ENCODE measurements at places on chromosomes 4 and X.

- DNase-seq, result no peak
These were observed 18.9 kb upstream of the SH3KBP1 start for GRCh38 chrX:19906293-19906692.

- DNase-seq, result no peak
These were observed 74.6 kb upstream of the NALF2 start for GRCh38 chrX:69429339-69430015.

DNA sequence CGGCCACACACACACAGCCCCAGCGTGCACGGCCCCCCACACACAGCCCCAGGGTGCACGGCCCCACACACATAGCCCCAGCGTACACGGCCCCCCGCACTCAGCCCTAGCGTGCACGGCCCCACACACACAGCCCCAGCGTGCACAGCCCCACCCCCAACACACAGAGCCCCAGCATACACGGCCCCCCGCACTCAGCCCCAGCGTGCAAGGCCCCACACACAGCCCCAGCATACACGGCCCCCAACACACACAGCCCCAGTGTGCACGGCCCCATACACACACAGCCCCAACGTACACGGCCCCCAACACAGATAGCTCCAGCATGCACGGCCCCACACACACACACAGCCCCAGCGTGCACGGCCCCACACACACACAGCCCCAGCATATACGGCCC is 17.6 kb downstream of the GAK start:
- no peak for DNase-seq

DNA sequence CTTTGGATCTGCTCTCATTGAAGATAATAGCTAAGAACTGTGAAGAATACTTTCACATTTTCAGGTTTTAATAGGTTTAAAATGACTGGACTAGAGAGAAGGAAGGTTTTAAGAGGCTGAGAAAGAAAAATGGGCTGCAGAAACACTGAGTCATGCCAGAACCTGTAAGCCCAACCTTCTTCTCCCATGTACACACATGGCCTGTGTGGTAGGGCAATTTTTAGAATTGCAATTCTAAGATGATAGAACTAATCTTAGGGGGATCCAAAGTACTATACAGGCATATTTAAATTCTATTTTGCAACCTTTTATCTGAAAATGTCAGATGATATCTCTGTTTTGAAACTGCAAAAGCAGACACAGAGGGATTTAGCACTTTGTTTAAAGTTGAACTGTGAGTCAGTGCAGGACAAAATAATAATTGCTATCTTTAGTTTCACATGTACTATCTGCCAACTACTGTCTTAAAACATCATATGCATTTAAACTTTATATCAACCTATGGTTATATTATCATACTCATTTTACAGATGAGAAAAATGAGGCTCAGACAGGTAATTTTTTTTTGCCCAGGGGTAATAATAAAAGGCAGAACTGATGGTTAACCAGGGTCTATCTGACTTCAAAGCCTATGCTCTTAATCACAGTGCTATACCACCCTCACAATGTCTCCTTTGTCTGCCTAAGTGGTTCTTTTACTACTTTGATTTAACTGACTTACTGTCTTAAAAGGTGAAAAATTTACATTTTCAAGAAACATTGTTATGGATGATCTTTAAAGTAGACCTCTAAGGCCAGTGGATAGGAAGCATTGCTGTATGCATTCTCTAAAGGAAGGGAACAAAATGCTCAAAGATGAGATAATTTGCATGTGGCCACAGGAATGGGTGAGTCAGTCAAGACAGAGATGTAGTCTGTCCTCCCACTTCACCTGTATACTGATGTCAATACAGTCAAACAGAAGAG is 4.3 kb downstream of the TMPRSS11E start:
- no peak for DNase-seq

DNA sequence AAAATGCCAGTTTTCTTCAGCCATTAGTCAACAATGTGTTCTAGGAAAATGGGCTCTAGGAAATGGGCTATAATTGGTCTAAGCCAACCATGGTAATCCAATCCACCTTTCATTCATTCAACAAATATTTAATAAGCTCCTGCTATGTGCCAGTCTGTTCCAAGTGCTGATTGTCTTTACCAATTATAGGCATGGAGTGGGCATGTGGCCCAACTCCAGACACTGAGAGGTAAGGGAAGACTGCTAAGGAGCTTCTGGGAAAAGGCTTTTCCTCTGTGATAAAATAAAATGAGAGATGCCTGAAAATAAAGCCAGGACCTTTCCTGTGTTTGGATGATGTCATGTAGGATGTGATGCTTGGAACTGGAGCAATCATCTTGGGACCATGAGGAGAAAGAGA is 43.3 kb downstream of the HOPX start:
- DNase-seq, result no peak

- no peak for DNase-seq
These were observed 2.1 kb upstream of the AVPR2 start for GRCh38 chrX:153902385-153902784.

GRCh38 chr4:179415037-179415846 is 1973.0 kb upstream of the AGA start:
- DNase-seq, result no peak

- DNase-seq, result no peak
These were observed 85.0 kb downstream of the RCHY1 start for GRCh38 chr4:75429208-75429607.

DNA sequence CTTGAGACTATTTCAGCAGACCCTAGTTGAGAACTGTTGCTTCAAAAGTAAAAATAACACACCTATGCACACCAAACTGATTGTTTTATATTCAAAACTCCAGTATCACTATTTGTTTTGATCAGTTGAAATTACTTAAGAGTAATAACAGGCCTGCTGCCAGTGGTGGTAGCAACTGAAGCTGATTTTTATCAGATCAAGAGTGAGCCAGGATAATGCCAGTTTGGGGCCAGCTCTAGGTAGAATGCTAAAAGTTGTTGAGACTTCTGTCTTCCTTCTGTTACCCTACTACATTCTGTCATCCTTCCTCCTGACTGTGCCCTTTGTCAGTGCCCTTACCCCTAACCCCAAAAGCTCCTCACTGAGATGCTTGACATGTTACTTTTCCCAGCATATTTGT is 228.7 kb upstream of the SPRY1 start:
- no peak for DNase-seq

- DNase-seq, result no peak
These were observed 215.0 kb downstream of the IL15 start for GRCh38 chr4:141851246-141851891.

GRCh38 chrX:133926809-133927208 is 58.6 kb downstream of the GPC3 start:
- no peak for DNase-seq
